ENCODE measurements at places on chromosomes 3 and 15. TPM values are rescaled to one million over a fixed set of nuclear protein-coding genes. Genes with fewer than 3 reads are reported as not detected.

- DNase-seq = no peak
These were observed 122.6 kb upstream of the SLC6A11 start for GRCh38 chr3:10693457-10693856.

GRCh38 chr15:83458381-83458780 lies 11.2 kb downstream of the SH3GL3 start:
- DNase-seq = no peak

DNA sequence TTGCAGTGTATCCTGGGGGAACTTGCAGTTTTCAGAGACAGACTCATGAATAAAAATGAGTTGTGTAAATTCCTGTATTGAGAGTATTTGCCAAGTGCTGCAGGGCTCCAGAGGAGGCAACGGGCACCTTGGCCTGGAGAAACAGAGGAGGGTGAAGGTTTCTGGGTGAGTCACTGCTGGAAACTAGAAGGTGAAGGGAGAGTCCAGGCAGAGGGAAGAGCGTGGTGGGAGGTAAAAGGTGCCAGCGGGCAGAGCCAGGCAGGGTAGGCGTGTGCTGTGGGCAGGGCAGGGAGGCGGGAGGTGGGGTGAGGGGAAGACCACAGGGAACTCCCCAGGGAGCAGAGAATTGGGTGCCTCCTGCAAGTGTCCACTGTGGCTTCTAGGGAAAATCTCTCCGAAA lies 120.8 kb downstream of the SLCO3A1 start:
- no peak for DNase-seq

DNA sequence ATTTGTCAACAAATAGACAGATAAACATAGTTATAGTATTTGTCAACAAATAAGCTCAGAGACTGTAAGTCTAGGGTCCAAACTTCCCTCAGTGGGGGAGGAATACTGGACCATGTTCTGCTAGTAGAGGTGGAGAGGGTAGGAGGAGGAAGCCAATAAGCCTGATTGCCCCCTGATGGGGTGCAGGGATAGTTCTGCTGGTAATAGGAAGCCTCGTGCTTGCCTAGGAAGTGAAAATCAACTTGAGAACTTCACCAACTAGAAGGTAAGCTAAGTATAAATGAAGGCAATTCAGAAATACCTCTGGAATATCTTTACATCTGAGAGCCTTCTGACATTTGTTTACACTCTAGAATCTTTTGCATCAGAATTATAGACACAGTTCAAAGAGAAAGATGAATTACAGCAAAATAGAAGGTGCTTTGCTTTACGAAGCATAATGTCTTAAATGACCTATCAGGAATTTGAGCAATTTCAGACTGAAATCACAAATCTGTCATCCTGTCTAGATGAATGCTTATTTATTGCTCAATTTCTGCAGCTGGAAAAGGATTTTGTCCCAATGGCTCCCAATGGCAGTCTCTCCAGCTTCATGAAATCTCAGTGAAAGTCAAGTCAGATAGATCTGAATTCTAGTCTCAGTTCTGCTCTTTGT lies 225.6 kb upstream of the TBC1D5 start:
- DNase-seq = no peak

DNA sequence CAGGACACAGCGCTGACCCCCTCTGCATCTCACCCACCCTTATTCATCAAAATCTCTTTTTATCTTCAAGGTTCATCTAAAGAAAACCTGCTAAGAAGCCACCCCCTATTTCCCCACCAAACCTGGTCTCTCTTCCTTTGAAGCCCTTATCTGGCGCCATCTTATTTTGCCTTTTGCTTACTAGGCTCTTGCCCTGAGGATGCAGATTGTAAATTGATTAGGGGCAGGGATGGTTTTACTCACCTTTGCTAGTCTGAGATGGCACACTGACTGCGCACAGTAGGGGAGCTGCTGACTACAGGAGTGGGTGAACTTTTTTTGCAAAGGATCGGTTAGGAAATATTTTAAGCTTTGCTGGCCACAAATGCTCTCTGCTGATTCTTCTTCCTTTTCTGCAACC lies 78.9 kb upstream of the BHLHE40 start:
- no peak for DNase-seq

- DNase-seq = no peak
These were observed 4.2 kb downstream of the FAM219B start for GRCh38 chr15:74902295-74903075.

- no peak for DNase-seq
These were observed 76.6 kb downstream of the EDEM1 start for GRCh38 chr3:5264093-5264600.

DNA sequence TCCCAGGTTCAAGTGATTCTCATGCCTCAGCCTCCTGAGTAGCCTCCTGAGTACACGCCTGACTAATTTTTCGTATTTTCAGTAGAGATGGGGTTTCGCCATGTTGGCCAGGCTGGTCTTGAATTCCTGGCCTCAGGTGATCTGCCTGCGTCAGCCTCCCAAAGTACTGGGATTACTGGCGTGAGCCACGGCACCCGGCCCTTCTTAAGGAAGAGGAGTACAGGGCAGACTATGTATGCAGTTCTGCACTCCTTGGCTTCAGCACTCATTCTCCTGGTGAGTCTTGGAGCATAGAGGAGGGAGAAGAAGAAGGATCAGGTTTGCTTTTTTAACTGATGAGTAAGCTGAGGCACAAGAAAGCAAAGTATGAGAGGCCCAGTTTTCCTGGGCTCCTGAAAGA lies 99.8 kb upstream of the HACD2 start:
- DNase-seq = no peak

GRCh38 chr15:65077981-65078352 lies 1.4 kb downstream of the KBTBD13 start:
- DNase-seq = peak; percentile 83

RASL12 gene
- total RNA-seq = 2.0 TPM

OR5K4 gene
- not detected for total RNA-seq

C3orf49 gene
- not detected for total RNA-seq

ACP3 gene
- total RNA-seq = 32.6 TPM

All from left colon (tissue), 2 donors.